Heart left ventricle (tissue), 16 donors: ENCODE measurements at places on chromosomes 3 and 15. TPM values are rescaled to one million over a fixed set of nuclear protein-coding genes. Genes with fewer than 3 reads are reported as not detected.

DNA sequence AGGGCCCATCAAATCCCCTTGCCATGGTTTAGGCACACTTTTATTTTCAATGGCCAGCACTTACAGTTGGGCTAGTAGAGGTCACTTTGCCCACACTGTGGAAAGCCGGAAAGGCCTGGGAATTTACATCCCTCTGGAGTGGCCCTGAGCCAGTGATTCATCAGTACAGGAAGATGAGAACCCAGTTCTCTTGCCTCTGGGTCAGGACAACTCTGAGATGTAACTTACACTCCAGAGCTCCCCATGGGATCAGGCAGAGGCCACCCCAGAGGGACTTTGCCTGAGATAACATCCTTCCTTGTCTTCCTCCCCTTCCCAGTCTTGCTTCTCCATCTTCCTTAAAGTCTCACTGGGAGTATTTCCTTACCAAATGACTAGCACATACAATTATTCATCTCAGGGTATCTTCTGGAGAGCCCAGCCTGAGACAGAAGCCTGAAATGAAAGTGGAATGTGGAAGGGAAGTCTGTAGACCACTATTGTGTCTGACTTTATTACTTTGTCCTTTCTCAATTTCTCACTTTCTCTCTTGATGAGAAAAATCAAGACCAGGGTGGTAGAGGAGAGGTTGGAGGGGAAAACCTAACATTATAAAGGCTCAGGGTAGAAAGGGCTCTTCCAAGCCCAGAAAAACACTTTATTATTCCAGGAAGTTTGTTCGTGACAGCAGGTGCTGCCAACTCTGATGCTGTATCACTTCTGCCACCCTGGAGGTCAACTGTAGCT lies 220.8 kb downstream of the ZNF621 start:
- DNase-seq: no peak
- H3K27ac ChIP-seq: peak overlapping the region; percentile 27
- peaks cover 3% of the 10 kb centered on the region for H3K4me1 ChIP-seq
- H3K36me3 ChIP-seq: no peaks in the 10 kb centered on the region
- no peak overlapping the region for H3K4me3 ChIP-seq
- no peaks in the 10 kb centered on the region for H3K27me3 ChIP-seq

GRCh38 chr3:37171144-37171543 lies 3.2 kb downstream of the LRRFIP2 start:
- H3K4me1 ChIP-seq: peaks cover 16% of the 10 kb centered on the region
- H3K4me3 ChIP-seq: no peak overlapping the region
- no peaks in the 10 kb centered on the region for H3K36me3 ChIP-seq
- DNase-seq: peak; percentile 60
- H3K27ac ChIP-seq: peak overlapping the region; percentile 72

GRCh38 chr3:8755564-8756237 lies 13.7 kb downstream of the OXTR start:
- H3K27ac ChIP-seq: no peak overlapping the region
- no peak for DNase-seq
- no peaks in the 10 kb centered on the region for H3K36me3 ChIP-seq
- no peaks in the 10 kb centered on the region for H3K27me3 ChIP-seq
- H3K4me3 ChIP-seq: no peak overlapping the region

DNA sequence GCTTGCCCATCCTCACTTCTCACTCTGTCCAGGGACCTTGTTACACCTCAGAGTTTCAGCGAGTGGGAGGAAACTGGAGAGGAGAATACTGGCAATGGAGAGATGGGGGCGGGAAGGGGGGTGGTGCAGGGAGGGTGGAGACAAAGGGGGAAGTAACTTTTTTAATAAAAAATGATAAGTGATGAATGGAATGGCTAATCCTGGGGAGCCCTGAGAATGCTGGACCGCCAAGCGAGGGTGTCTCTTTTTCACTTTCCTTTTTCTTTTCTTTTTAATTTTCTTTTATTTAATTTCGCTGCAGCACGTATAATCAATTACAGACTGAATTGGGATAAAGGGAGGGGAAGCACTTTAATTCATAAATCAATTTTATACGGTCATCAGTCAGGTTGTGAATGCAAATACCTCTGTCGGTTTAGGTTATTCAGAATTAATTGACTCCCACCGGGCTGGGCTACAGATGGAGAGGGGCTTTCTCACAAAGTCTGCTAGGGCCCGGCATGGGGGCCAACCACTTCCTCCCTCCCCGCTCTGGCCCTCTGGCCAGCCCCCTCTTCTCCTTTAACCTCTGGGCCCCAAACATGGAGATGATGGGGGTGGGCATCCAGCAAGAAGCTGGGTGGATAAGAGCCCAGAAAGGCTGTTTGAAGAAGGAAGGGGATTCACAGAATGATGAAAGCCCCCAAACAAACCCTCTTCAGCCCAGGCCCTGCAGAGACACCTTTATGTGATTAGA lies 106.8 kb upstream of the BOC start:
- H3K27me3 ChIP-seq: no peaks in the 10 kb centered on the region
- H3K36me3 ChIP-seq: no peaks in the 10 kb centered on the region
- no peak for DNase-seq
- H3K27ac ChIP-seq: no peak overlapping the region

- H3K27me3 ChIP-seq: no peaks in the 10 kb centered on the region
- no peak for DNase-seq
- peaks cover 14% of the 10 kb centered on the region for H3K4me1 ChIP-seq
- no peaks in the 10 kb centered on the region for H3K36me3 ChIP-seq
These were observed 1.9 kb upstream of the IGDCC4 start for GRCh38 chr15:65424683-65425082.

DNA sequence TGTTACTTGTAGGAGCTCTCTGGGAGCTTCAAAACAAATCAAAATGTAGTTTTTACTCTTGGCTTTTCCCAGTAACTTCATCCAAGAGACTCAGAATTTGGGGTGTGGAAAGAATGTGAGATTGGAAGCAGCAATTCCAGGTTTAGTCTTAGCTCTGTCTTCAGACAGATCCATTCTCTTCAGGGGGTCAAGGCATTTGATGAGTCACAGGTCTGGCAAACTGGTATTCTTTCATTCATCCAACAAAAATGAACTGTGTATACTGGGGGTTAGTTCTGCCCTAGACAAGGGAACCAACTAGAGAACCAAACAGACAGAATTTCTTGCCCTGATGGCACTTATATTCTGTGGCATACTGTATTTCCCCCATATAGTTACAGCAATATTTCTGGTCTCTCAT lies 36.3 kb upstream of the CADPS start:
- no peaks in the 10 kb centered on the region for H3K27me3 ChIP-seq
- no peaks in the 10 kb centered on the region for H3K36me3 ChIP-seq
- H3K4me1 ChIP-seq: no peaks in the 10 kb centered on the region
- H3K4me3 ChIP-seq: no peak overlapping the region
- H3K27ac ChIP-seq: no peak overlapping the region

DNA sequence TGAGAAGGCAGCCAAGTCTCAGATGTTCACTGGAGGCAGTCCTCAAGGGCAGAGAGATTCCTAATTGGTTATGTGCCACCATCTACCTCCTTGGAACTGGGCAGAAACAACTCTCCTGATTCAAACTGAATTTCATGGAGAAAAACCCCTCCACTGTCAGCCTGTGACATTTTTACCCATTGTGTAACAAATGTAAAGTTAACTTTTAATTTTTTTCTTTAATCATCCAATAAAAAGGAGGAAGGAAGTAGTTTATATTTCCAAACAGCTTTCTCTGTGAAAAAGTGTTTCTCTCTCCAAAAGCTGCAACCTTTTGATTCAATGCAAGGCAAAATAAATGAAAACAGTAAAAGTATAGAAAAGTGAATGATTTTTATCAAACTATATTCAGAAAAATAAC lies 510 bp upstream of the COLQ start:
- no peaks in the 10 kb centered on the region for H3K4me1 ChIP-seq
- no peak for DNase-seq
- H3K27me3 ChIP-seq: no peaks in the 10 kb centered on the region
- H3K36me3 ChIP-seq: no peaks in the 10 kb centered on the region
- H3K27ac ChIP-seq: no peak overlapping the region
- no peak overlapping the region for H3K4me3 ChIP-seq

DNA sequence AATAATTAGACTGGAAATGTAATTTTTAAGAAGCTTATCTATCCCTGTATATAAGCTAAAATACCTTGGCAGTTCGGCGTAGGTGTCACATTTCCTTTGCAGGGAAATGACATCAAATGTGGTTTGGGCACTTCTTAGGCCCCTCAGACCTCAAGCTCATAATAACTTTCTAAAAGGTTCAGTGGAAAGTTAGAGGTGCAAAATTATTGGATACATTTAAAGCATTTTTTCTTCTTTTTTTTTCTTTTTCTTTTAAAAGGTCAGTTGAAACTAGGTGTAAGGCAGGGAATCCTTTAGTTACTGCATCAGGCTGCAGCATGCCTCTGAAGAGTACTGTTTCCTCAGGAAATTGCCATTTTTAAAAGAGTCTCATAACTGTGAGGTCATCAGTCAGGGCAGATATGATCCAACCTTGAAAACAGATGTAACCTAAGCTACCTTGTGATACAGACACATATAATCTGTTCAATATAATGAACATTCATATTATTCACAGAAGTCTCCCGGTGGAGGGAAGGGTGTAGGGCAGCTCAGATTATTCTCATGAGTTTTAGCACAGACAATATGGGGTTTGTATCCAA lies 4.8 kb downstream of the SACM1L start:
- no peak for DNase-seq
- no peaks in the 10 kb centered on the region for H3K27me3 ChIP-seq
- H3K4me3 ChIP-seq: no peak overlapping the region

- no peaks in the 10 kb centered on the region for H3K36me3 ChIP-seq
- DNase-seq: no peak
- no peak overlapping the region for H3K4me3 ChIP-seq
- no peak overlapping the region for H3K27ac ChIP-seq
These were observed 15.1 kb downstream of the PLSCR5 start for GRCh38 chr3:146589899-146590508.

GRCh38 chr3:174620138-174620537 lies 239.0 kb upstream of the NAALADL2 start:
- H3K27me3 ChIP-seq: no peaks in the 10 kb centered on the region
- H3K4me3 ChIP-seq: no peak overlapping the region
- no peak for DNase-seq
- H3K36me3 ChIP-seq: no peaks in the 10 kb centered on the region
- H3K4me1 ChIP-seq: peaks cover 5% of the 10 kb centered on the region

DNA sequence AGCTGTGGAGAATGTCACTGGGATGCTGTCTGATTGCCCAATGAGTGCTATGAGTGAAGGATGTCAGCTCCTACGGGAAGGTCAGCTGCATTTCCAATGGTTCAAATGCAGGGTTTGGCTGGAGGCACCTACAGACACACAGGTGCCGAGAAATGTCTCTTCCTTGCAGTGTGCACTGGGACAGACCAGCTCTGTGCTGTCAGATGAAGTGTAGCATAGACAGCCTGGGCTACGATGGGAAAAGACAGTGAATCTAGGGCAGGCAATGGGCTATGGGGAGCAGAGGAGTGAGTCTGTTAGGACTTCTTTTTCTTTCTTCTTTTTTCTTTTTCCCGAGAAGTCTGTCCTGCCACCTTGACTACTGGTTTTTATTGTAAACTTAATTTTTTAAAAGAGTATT lies 223.1 kb upstream of the EOMES start:
- no peaks in the 10 kb centered on the region for H3K36me3 ChIP-seq
- no peak overlapping the region for H3K27ac ChIP-seq
- H3K4me1 ChIP-seq: no peaks in the 10 kb centered on the region
- DNase-seq: no peak
- H3K27me3 ChIP-seq: no peaks in the 10 kb centered on the region

- DNase-seq: no peak
- no peaks in the 10 kb centered on the region for H3K4me1 ChIP-seq
- H3K36me3 ChIP-seq: no peaks in the 10 kb centered on the region
These were observed 91.8 kb upstream of the ALCAM start for GRCh38 chr3:105274958-105275357.

DNA sequence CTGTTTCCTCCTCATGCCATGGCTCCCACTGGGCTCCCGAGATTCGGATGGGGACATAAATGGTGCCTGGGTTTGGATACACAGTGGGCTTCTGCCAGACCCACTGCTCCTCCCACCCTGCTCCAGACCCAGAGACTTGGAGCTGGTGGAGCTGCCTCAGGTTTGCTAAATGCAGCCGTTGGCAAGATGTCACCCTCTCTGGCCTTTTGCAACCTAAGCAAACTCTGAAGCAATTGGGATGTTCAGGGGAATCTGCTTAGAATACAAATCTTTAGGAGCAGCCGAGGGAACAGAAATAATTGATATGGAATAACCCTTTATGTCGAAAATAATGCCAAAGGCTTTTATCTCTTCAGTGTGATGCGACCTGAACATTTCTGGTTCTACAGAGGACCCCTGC lies 33.4 kb downstream of the PRICKLE2 start:
- no peak overlapping the region for H3K4me3 ChIP-seq
- H3K36me3 ChIP-seq: peaks cover 4% of the 10 kb centered on the region
- no peak overlapping the region for H3K27ac ChIP-seq
- H3K27me3 ChIP-seq: no peaks in the 10 kb centered on the region
- H3K4me1 ChIP-seq: peaks cover 42% of the 10 kb centered on the region

DNA sequence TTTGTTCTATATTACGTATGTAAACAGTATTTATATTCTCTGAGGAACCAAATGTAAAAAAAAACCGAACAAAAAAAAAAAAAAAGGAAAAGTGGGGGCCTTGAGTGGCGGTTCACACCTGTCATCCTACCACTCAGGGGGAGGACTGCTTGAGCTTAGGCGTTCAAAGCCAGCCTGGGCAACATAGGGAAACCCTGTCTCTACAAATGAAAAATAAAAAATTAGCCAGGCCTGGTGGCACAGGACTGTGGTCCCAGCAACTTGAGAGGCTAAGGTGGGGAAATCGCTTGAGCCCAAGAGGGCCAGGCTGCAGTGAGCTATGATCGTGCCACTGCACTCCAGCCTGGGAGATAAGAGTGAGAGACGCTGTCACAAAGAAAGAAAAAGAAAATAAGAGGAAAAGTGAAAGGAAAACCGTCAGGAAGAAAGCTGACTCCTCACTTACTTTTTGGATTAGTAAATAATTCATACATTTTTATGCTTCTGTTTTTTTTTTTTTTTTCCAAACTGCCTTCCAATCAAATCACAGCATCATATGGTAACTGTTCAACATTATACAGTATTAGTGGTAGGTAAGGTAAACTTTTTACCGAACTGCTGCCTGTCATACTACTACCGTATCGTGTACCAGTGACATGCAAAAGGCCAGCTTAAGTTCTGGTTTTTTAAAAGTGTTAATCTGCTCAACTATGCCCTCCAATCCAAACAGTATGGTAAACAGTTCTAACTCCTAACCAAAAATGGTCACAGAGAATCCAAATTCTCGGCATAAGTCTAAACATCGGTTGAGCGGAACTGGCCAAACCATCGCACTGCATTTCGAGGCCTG lies 1.2 kb downstream of the PHC3 start:
- H3K27me3 ChIP-seq: no peaks in the 10 kb centered on the region
- DNase-seq: no peak
- peaks cover 24% of the 10 kb centered on the region for H3K4me1 ChIP-seq
- peaks cover 8% of the 10 kb centered on the region for H3K36me3 ChIP-seq
- H3K27ac ChIP-seq: peak overlapping the region; percentile 99

LRRC3B gene
- 0.25 TPM for total RNA-seq

CHDH gene
- total RNA-seq: 7.0 TPM

RAD51 gene
- 0.48 TPM for total RNA-seq

PEX5L gene
- total RNA-seq: not detected
